ENCODE measurements at places on chromosomes 1 and 21.

- no peak for DNase-seq
Measured at GRCh38 chr1:101394041-101394440, 157.2 kb downstream of the S1PR1 start.

DNA sequence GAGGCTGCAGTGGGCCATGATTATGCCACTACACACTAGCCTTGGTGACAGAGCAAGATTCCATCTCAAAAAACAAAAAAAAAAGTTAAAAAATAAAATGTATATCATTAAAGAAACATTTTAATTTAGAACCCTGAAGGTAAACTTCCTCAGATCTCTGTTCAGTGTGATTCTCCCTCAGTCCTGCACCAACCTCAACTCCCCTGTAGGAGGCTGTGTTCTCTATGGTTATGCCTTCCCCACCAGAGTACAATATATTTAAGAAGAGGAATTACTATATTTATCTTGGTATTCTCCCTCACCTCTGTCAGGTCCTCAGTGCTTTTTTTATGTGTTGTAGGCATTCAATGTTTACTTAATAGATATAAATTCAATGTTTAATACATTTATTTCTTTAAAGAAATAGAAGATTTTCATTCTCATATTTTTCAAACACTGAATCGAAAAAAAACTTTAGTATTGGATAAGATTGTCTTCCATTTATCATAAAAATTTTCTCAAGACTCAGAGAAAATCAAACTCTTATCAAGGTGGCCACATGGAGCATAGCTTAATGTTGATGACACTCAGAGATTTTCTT lies 4.8 kb upstream of the LRRC8B start:
- peak; percentile 36 for DNase-seq

DNA sequence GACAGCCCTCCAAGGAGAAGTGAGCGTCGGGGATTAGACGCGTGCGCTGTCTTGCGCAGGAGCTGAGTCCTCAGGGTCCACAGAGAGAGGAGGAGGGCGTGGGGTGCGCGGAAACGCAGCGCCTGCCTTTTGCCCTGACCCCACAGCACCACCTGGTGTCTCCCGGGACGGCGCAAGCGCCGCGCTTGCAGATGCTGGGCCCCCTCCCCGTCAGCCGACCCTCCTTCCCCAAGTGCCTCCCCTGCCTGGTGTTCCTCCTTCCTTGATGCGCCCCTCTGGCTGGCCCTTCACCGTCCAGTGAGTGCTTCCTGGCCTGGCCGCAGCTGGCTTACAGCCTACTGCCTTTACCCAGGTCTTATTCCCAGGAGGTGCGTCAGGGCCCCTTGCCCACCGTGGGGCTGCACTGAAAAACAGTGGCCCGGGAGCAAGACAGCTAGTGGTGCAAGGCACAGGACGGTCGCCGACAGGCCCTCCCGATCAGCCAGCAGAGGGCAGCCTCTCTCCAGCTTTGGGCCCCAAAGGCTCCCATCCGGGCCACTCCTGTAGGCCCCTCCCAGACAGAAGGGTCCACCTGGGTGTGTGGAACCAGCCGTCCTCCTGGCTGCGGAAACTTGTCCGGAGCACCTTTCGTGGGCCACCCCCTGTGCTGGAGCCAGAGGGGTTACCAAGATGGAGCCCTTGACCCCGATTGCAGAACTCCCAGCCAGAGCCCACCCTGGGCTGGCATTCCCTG lies 12.9 kb upstream of the PHLDA3 start:
- DNase-seq: peak; percentile 90

GRCh38 chr1:229268505-229268904 lies 2.4 kb upstream of the RAB4A start:
- DNase-seq: no peak

- DNase-seq: no peak
Measured at GRCh38 chr1:236618507-236618906, 14.2 kb upstream of the HEATR1 start.

GRCh38 chr1:227424953-227425352 lies 106.7 kb upstream of the CDC42BPA start:
- no peak for DNase-seq

DNA sequence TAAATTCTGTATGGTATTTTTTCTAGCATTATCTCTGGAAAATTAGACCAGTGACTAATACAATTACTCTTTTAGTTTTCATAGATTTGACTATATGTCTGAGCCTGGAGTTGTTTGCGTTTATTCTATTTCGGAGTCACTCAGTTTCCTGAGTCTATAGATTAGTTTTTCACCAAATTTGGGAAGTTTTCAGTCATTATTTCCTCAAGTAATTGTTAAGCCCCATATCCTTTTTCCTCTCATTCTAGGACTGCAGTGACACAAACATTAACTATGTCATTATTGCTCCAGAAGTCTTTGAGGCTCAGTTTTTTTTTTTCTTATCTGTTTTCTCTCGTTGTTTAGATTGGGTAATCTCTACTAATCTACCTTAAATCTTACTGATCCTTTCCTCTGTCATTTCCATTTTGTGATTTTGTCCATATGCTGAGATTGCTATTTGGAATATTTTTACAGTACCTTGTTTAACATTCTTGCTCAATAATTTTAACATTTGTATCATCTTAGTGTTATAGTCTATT lies 886.2 kb downstream of the LTN1 start:
- DNase-seq: no peak

DNA sequence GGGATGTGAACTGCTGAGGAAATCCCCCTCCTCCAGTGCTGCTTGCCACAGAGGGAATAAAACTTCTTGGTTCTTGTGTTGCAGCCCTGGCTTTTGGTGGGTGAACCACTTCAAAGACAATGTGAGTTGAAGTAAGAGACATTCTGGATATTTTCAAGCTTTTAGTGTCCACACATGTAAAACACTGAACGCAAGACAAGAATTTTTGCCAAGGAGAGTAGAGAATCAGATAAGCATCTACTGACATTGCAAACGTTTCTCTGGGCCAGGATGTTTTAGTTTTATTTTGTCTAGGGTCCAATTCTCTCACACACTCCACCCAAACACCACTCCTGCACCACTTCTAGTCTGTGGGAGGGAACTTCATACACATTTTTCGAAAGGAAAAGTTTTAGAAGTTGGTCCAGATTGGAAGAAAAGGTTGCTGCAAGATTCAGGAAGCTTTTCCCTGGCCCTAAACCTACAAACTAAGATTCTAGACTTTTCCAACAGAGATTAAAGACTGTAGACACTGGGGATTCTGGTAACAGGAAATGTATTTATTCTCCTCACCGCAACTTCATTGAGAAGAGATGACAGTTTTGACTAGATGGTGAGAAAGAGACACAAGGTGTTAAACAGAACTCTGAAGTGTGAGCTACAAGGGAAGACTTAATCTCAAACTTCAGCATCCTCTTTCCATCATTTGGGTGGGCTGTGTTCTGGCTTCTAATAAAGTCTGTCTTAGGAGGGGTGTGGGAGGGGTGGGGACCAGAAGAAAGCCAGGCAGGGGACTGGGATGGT lies 16.1 kb downstream of the FASLG start:
- DNase-seq: no peak

- DNase-seq: no peak
Measured at GRCh38 chr21:45917241-45917640, 64.3 kb upstream of the COL6A1 start.

GRCh38 chr1:22722901-22723550 lies 12.4 kb downstream of the EPHB2 start:
- DNase-seq: no peak

GRCh38 chr21:39434950-39435349 lies 10.6 kb downstream of the LCA5L start:
- no peak for DNase-seq

DNA sequence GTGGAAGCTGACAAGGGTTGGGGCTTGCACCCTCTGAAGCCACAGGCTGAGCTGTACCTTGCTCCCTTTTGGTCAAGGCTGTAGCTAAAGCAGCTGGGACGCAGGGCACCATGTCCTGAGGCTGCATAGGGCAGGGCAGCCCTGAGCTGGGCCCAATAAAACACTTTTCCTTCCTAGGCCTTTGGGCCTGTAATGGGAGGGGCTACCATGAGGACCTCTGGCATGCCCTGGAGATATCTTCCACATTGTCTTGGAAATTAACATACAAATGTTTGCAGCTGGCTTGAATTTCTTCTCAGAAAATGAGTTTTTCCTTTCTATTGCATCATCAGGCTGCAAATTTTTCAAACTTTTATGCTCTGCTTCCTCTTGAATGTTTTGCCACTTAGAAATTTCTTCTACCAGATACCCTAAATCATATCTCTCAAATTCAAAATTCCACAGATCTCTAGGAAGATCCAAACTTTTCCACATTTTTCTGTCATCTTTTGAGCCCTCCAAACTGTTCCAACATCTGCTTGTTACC lies 32.9 kb upstream of the TTLL7 start:
- no peak for DNase-seq

GRCh38 chr21:42277593-42277992 lies 37.6 kb downstream of the TFF3 start:
- DNase-seq: no peak

- no peak for DNase-seq
Measured at GRCh38 chr1:162380061-162380846, 1.3 kb upstream of the C1orf226 start.

DNA sequence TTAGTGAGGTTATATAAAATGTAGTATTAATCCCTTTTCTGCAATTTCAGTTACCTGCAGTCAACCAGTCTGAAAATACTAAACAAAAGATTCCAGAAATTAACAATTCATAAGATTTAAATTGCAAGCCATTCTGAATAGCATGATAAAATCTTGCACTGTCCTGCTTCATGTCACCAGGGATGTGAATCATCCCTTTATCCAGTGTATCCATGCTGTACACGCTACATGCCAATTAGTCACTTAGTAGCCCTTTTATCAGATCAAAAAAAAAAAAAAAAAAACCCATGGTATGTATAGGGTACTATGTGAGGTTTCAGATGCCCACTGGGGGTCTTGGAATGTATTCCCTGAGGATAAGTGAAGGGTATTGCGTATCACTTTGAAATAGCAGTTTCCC lies 191.3 kb upstream of the HP1BP3 start:
- no peak for DNase-seq

- no peak for DNase-seq
Measured at GRCh38 chr1:166811691-166812090, 27.6 kb upstream of the POGK start.

DNA sequence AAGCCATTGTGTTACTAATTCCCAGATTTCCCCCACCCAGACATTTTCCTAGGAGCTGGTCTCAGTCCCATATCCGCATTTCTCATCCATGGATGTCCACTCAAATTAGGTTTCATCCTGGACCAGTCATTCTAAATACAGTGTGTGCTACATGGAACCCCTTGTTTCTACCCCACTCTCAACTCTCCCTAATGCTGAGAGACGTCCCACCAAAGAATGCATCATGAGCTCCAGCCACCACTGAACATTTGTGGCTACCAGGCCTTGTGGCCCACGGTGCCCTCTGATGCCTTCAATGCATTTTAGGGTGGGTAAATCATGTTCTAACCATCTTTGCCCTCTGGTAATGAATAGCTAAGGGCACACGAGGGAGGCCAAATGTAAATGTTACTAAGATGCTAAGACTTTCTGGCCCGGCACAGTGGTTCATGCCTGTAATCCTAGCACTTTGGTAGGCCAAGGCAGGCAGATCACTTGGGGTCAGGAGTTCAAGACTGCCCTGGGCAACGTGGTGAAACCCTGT lies 13.3 kb upstream of the RAB42 start:
- DNase-seq: no peak

GRCh38 chr1:85579622-85580021 lies 939 bp upstream of the CCN1 start:
- DNase-seq: no peak

DNA sequence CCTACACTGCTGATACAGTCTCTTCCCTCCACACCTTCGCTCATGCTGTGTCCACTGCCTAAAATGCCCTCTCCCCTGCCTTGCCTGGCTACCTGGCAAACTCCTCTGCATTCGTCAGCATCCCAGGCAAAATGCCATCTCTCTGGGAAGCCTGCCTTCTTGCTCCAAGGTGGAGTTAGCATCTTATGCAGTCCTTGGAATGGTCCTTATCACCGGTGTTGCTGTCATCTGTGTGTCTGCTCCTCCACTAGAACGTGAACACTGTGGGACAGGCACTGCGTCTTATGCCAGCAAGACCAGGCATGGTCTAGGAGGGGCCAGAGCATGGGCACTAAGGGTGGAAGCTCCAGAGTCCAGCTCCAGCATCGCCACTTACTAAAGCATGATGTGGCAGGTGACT lies 211.8 kb downstream of the MATN1 start:
- no peak for DNase-seq

- no peak for DNase-seq
Measured at GRCh38 chr1:226820941-226821718, 49.3 kb upstream of the PSEN2 start.

DNA sequence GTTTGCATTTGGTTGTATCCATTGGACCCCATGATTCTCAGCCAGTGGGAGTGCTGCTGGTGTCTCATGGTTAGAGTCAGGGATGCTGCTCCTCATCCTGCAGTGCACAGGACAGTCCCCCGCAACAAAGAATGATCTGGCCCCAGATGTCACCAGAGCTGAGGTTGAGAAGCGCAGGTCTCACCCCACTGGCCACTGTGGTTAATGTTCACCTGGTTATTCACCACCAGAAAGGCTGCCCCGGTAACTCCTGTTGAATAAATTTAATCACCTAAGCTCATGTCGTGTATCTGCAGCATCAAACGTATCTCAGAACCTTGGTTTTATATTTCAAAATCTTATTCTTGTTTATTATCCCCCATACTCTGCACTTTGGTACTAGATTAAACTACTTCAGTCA lies 75.8 kb downstream of the ATP5PO start:
- DNase-seq: no peak

DNA sequence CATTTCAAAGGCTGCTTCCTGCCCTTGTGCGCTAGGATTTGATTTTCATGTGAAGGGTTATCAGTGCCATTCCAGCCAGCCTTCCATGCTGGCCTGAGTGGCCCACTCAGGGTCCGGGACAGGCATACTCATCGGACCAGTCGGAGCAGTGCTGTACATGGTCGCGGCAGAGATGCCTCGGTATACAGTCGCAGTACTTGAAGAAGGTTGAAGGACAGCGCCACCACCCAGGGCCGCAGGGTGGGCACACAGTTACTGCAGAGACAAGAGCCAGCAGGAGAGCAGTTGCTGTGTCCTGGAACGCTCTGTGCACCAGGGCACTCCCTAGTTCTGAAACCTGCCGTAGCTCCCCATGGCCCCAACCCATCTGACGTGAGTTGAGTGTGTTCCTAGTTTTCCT lies 9.1 kb downstream of the LDLRAD1 start:
- DNase-seq: no peak

GRCh38 chr1:230332575-230333066 lies 93.5 kb downstream of the PGBD5 start:
- DNase-seq: no peak

DNA sequence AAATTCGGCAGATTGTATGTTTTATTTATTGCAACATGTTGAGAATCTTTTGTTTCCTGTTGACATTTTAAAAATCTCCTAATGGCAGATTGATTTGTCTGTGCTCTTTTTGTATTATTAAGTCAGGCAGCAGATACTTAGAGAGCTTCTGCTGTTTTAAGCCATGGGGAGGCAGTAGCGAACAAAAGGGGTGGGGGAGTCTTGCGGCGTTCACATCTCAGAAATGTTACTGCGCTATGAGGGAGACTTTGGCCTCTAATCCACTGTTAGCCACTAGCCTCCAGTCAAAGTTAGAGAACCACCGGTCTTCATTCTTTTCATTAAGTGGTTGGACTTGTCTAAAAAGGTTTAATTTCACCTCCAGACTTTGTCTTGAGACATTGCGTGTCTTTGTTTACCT lies 93.6 kb downstream of the DYRK1A start:
- DNase-seq: no peak

Measured in NCI-H1694 (cell line).